ENCODE measurements at places on chromosomes 4 and X.

DNA sequence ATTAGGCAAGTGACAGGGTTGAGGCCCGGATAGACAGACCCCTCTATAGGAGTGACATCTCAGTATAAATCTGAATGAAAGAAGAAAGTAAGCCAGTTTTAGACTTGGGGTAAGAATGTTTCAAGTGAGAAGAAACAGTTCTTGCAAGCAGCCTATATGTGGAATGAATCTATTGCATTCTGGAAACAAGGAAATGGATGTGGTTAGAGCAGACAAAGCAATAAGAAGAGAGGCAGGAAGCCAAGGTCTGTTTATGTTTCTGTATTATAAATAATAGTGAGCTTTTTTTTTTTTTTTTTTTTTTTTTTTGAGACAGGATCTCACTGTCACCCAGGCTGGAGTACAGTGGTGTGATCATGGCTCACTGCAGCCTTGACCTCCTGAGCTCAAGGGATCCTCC, 255.8 kb downstream of the UNC5C start:
- no peak for DNase-seq

DNA sequence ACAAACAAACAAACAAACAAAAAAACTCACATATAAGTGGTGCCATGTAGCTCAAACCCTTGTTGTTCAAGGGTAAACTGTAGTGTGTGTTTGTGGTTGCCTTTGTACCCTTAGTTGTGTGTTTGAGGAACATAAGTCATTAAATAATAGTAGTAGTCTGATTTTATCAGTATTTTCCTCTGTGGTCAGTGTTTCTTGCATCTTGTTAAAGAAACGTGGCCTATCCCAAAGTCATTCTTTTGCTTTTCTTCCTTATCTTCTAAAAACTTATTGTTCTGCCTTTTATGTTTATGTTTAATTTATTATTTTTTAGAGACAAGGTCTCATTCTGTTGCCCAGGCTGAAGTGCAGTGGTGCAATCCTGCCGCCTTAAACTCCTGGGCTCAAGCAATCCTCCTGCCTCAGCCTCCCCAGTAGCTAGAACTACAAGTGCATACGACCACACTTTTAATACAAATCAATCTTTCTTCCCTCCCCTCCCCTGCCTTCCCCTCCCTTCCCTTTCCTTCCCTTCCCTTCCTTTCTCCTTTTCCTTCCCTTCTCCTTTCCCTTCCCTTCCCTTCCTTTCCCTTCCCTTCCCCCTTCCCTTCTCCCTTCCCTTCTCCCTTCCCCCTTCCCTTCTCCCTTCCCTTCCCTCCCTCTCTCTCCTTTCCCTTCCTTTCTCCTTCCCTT, 26.4 kb downstream of the PRIMPOL start:
- DNase-seq, result no peak

DNA sequence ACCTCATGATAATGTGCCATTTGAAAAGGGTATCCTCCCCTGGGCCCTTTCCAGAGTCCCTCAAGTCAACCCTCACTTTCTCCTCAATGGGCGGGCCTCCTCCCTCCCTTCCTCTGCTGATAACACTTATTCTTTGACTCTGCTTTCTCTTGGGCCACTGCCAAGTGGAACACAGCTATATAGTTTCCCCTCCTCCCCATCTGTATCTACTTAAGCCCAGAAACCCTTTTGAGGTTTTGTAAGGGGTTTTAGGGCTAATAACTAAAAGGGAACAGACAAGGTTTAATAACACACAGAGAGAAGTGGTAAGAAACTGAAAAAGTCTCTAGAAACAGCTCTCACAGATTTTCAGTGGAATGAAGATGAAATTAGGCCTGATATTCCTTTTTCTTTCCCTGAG, 116.7 kb downstream of the GPC3 start:
- DNase-seq, result no peak

DNA sequence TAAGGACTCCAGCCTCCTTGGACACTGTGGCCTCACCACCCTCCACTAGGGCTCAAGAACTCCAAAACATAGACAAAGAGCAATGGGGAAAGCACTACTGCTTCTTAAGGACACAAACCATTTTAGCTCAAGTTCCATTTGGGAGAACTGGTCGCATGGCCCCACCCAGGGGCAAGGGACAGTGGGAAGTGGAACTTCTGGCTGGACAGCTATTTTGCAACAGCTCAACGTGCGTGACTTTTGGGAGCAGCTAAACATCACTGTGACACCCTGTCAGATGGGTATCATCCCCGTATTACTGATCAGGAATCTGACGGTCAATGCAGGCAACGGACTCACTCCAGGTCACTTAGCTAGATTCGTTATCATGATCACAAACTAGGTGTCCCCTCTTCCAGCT, 9.0 kb upstream of the GLOD5 start:
- no peak for DNase-seq

DNA sequence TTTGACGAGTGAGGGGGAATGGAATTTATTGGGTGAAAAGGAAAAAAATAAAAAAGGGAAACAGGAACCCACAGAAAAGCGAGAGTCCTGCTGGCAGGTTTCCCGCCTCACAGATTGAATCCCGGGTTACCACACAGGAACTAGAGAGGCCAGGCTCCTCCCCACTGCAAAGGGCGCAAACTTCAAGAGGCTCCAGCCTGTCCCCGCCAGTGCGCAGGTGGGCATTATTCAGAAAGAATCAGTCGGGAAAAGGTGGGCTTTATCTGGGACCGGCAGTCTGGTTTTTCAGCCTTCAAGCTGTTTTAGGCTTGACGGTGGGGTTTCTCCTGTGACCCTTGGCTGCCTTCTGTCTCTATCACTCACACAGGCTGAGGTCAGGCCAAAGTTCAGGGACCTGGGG, 1496.8 kb downstream of the RPA4 start:
- DNase-seq, result no peak

GRCh38 chr4:36088542-36088941, 155.8 kb downstream of the ARAP2 start:
- DNase-seq, result no peak

GRCh38 chr4:6783111-6783981, 819 bp downstream of the KIAA0232 start:
- peak; percentile 94 for DNase-seq

Data from activated T-cell treated with anti-CD3 and anti-CD28 coated beads for 48 hours (primary cell).